EL (cell line): ENCODE measurements at places on chromosomes 12 and 14.

- no peak for DNase-seq
Observed at GRCh38 chr14:103225062-103225461, 101.8 kb downstream of the TNFAIP2 start.

GRCh38 chr12:54196396-54196795 lies 7.6 kb upstream of the SMUG1 start:
- no peak for DNase-seq

GRCh38 chr14:56417173-56417572 lies 162.4 kb upstream of the TMEM260 start:
- no peak for DNase-seq

- DNase-seq = no peak
Observed at GRCh38 chr12:102781117-102781516, 135.9 kb downstream of the PAH start.

DNA sequence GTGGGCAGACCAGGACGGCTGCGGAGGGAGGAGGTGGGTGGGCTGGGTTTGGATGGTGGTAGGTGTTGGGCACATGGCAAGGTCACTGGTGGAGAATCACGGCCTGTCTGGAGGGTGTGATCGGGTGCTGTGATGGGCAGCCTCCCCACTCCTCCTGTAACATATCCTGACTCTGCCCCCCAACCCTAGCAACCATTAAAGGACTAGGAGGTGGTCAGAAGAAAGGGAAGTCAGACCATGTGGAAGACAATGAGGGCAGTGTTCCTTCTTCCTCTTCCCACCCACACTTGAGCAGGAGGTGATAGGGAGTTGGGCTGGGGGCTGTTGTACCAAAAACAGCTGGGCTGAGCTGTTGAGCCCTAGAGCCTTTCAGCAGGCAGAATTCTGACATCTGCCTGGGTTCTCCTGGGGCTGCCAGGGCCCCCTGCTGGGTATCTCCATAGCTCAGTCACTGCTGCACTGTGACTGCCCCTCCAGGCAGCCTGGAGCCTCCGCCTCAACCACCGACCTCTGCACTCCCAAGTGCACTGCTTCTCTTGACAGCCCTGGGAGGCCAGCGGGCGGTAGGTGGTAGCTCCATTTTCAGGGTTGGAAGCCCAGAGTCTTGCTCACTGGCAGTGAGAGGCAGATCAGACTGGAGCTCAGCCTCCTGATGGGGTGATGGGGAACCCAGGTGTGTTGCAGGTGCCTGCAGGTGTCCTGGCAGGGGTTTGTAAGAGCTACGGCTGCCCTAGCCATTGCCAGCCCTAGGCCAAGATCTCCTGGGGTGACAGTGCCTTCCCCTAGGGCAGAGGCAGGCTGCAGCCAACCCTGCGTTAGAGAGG lies 15.4 kb downstream of the VASH1 start:
- no peak for DNase-seq

GRCh38 chr12:1197264-1198018 lies 206.4 kb downstream of the ERC1 start:
- peak; percentile 47 for DNase-seq

- DNase-seq = no peak
Observed at GRCh38 chr14:49249022-49249421, 337.2 kb downstream of the RPS29 start.

GRCh38 chr12:110369992-110370391 lies 33.5 kb downstream of the ANAPC7 start:
- no peak for DNase-seq

DNA sequence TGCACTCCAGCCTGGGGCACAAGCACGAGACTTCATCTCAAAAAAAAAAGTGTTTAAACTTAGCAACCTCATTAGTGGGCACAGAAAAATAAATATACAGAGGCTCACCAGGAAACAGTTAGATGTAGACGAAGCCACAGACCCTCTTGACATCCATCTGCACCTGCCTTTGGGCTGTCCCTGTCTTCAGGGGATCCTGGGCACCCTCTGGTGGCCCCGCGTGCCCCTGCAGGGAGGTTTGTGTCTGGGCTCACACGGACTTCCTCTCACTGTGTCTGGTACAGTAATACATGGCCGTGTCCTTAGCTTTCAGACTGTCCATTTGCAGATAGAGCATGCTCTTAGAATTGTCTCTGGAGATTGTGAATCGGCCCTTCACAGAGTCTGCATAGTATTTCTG lies 916.5 kb downstream of the TMEM121 start:
- DNase-seq = no peak
